B cell (primary cell): ENCODE measurements at places on chromosomes 4 and X. TPM values are rescaled to one million over a fixed set of nuclear protein-coding genes. Genes with fewer than 3 reads are reported as not detected.

The SMR3B gene
- total RNA-seq, result not detected in 2 replicates

The NIPAL1 gene
- total RNA-seq, result 1.1 TPM in 1 of 2 replicates, not detected in the other

The PHKA1 gene
- total RNA-seq, result 0.20 and 0.22 TPM in 2 replicates

The RASSF6 gene
- 13.1 and 14.6 TPM in 2 replicates for total RNA-seq

The TRPC3 gene
- not detected in 2 replicates for total RNA-seq

The SLC10A6 gene
- total RNA-seq, result not detected in 2 replicates

The DRD5 gene
- not detected in 2 replicates for total RNA-seq

The CA5B gene
- total RNA-seq, result 17.2 and 17.7 TPM in 2 replicates

The GPRASP1 gene
- 22.3 and 22.5 TPM in 2 replicates for total RNA-seq

The XG gene
- 0.56 TPM in 1 of 2 replicates, not detected in the other for total RNA-seq

The NSG1 gene
- not detected in 2 replicates for total RNA-seq

The DYNLT3 gene
- 20.4 and 25.1 TPM in 2 replicates for total RNA-seq

The KCND1 gene
- 1.5 and 2.3 TPM in 2 replicates for total RNA-seq

The IL21 gene
- total RNA-seq, result not detected in 2 replicates

The NLGN4X gene
- 0.34 TPM in 1 of 2 replicates, not detected in the other for total RNA-seq

The CFP gene
- total RNA-seq, result 0.59 and 2.0 TPM in 2 replicates
